Activated CD4-positive, alpha-beta T cell treated with anti-CD3 and anti-CD28 coated beads for 48 hours (primary cell): ENCODE measurements at places on chromosomes 5 and 9.

GRCh38 chr9:89603767-89604665, 796 bp upstream of the GADD45G start:
- DNase-seq = peak; percentile 56

GRCh38 chr5:171275841-171276544, 33.1 kb upstream of the TLX3 start:
- no peak for DNase-seq

DNA sequence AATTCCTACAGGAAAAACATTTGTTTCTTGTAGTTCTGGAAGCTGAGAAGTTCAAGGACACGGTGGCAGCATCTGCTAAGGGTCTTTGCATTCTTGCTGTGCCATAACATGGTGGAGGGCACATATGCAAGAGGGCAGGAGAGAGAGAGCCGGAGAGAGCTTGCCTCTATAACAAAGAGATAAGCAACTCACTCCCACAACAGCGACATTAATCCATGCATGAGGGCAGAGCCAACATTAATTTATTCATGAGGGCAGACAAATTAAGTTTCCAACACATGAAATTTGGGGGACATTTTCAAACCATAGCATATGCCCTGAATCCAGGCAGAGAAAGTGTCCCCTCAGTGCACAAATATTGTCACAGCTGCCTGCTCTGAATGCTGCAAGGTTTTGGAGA, 4.4 kb upstream of the GTF3C5 start:
- DNase-seq = no peak

- DNase-seq = no peak
Measured at GRCh38 chr9:121297389-121297788, 29.4 kb downstream of the GSN start.

DNA sequence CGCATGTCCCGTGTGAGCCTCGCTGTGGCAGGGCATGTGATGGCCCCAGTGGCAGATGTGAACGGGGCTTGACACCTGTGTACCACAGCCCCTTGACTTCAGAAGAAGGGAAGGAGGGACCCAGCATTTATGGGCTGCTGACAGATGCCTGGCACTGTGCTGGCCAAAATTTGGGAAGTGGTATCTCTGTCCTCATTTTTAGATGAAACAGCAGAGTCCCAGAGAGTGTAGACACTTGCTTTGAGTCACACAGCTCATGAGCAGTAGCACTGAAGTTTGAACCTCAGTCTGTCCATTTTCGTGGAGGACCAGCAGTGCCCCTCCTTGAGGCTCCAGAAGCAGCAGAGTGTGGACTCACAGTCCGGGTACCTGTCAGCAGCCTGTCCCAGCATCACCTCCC, 16.5 kb downstream of the NEK6 start:
- DNase-seq = no peak

GRCh38 chr9:121884057-121884541, 209.0 kb downstream of the TTLL11 start:
- no peak for DNase-seq

- no peak for DNase-seq
Measured at GRCh38 chr9:104900871-104901270, 27.1 kb downstream of the ABCA1 start.

GRCh38 chr9:121910491-121911040, 182.5 kb downstream of the TTLL11 start:
- no peak for DNase-seq

GRCh38 chr9:99867536-99867935, 38.9 kb upstream of the STX17 start:
- no peak for DNase-seq

DNA sequence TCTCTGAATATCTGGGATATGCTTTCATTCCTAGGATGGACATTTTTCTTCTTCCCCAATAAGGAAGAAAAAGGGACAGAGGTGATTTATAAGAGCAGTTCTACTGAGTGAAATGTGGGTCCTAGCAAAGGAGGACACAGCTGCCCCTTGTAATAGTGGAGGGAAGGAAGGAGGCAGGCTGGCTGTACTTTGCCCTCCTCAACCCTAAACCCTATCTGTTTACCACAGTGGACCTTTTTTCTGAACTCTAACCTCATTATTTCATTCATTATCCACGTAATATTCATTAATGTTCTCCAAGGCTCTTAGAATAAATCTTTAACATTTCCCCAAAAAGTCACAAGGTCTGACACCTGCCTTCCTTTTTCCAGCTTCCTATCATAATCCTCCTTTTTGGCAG, 37.8 kb downstream of the GHR start:
- no peak for DNase-seq

GRCh38 chr5:31614151-31615020, 24.5 kb upstream of the PDZD2 start:
- no peak for DNase-seq

DNA sequence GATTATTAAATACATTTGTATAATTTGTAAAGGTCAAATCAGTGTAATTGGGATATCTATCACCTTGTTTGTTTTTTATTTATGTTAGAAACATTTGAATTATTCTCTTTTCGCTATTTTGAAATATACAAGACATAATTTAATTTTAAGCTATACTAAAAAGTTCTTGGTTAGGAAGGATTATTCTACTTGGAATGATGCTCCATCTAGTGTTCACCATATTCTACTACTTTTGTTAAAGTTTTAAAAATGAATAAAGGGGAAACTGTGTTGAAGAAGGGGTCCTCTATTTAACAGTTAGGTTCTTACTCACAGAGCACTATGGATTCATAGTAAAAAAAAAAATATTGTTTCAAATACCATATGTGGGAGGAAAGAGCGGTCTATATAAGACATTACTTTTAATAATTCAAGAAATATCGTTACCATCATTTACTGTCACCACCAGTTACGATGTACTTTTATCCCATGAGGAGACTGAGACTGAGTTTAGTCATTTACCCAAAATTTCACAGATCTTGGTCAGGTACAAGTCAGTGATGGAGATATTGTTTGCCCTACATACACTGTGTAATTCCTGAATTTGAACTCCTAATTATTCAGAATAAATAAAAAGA, 6.3 kb upstream of the STOM start:
- no peak for DNase-seq

DNA sequence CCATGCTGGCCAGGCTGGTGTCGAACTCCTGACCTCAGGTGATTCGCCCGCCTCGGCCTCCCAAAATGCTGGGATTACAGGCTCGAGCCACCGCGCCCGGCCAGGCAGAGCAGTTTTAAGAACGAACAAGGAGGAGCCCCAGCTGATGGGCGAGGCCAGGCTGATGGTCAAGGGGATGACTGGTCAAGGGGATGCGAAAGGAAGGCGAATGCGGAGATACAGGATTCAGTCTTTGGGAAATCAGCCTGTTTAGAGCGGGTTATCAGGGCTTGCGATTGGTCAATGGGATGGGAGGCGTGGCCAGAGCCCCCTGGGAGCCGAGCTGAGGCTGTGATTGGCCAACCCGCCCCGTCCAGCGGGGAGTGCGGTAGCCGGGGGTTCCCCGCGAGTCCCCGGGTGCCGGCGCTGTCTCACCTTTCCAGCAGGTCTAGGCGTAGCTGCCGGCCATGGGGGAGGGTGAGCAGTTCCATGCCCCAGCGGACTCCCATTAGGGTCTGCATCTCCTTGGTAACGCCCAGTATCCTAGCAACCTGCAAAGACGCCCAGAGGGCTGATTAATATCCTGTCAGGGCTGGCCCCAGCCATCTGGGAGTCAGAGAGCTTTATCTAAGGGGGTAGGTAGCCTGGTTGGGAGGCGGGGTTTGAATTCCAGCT, 7.5 kb upstream of the TOR2A start:
- no peak for DNase-seq

DNA sequence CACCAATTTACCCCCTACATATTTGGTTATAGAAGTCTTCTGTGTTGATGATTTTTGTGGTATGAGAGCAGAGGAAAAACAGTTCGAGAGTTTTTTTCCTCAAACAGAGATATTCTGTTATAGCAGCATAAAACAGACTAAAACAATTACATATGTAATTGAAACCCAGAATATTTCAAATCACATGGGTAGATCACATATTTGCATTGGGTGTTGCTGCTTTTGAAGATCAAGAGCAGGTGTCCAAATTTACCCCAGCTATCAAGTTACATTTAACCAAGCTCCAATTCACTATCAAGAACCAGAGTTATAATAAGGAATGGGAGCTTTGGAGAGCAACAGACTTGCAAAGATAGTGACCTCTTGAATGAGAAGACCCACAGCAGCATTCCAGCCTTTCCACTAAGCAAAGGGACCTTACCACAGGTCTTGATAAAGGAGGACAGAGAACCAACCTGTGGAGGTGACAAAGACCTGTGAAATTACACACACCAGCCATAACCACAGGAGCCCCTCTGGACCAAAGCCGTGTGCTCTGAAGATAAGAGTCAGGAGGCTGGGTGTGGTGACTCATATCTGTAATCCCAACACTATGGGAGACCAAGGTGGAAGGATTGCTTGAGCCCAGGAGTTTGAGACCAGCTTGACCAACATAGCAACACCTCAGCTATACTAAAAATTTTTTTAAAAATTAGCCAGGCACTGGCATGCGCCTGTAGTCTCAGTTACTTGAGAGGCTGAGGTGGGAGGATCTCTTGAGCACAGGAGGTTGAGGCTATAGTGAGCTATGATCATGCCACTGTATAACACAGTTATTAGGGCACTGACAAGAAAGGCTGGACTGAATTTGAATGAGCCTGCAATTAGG, 4.0 kb upstream of the CCL28 start:
- DNase-seq = no peak

DNA sequence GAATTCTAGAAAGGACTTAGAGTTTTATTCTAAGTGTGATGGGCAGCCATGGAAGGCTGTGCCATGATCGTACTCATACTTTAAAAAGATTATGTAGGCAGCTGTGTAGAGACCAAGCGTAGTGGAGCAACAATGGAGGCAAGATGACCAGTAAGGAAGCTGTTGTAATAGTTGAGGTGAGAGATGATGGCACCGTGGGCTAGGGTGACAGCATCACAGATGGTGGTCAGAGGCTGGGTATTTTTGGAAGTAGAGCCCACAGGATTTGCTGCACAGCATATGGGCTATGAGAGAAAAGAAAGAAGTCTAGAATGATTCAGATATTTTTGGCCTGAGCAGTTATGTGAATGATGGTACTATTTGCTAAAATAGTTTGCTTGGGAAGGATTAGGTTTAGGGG, 7.7 kb downstream of the ARHGAP26 start:
- no peak for DNase-seq

DNA sequence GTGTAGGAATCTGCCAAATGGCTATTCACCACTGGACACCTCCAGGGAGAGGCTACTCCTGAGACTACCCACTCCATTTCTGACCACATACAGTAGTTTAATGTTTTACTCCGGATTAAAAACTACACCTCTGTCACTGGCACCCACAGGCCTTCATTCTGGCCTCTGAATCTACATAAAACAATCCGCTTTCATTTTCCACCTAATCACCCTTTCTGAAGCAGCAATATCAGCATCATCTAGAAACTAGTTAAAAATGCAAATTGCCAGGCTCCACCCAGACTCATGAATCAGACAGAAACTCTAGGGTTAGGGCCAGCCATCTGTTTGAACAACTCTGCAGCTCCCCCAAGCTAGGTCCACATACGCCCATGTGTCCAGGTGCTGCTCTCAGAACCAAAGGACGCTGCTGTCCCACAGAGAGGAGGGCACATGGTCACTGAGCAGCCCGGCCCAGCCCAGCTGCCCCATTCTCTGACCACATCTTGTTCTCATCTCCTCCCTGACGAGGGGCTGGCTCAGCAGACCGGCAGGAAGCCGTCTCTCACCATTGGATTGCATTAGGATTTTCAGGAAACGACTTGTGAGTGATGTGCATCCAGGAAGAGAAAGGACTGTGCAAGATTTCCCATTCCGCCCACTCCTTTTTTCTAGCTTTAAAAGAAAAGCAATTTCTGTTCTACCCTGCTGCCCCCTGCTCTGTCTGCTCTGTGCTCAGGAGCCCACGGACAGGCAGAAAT, 34.7 kb downstream of the ADAM19 start:
- peak; percentile 57 for DNase-seq

- DNase-seq = no peak
Measured at GRCh38 chr9:115088860-115089259, 29.1 kb downstream of the TNC start.

DNA sequence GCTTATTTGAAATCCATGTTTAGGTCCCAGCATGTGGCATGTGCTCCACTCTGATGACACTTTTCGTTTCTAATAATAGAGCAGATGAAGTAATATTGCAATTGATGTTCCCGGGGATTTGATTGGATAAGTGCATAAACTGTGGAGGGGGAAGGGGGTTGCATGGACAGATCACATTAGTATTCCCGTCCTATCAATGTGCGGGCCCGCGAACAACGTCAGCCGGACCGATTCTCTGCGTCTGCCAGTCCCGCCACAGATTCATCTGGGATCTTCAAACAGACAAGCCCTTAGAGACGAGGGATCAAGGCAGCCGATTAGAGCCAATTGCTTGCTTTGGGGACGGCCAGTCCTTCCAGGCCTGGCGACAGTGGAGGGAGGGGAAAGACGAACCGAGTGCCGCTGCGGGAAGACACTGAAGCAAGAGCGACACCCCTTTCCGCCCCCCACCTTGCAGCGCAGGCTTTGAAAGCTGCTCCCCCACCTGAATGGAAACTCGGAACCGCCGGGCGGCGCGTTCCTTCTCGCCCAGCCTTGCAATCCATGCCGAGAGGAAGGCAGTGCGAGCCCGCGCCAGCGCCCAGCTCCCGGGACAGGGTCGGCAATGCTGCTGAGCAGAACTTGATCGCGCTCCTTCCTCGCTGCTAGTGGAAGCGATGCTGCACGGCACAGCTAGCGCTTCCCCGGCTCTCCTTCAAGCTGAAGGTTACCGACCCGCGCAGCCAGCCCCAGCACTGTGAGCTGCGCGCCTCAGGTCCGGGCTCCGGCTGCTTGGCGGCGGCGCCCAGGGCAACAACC, at the start of gene RGS7BP:
Gene RGS7BP, plus strand, starts transcription at position 247 of the 798 bp plus-strand sequence. CDS start 610 bp downstream, outside the sequence.
- peak; percentile 8 for DNase-seq

GRCh38 chr9:128528445-128529160, 23.8 kb upstream of the SPTAN1 start:
- DNase-seq = no peak

DNA sequence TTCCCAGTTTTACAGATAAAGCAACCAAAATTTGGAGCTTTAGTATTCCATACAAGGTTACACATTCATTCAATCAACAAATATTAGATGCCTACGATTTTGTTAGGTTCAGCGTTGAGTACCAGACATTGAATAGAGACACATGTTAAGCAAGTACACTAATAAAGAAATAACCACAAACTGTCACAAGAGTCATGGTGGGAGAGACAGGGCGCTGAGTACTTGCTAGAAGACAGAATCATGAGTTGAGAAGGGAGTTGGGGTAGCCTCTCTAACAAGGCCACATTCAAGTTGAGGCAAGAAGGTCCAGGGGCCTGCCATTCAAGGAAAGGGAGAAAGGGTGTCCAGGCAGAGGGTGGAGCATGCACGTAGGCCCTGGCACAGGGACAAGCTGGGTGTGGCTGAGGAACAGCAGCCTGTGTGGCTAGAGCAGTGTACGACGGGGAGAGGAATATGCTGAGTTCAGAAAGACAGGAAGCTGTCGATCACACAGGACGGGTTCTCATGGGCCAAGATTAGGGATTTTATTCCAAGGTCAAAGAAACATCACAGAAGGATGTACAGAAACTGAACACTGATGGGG, 17.0 kb downstream of the CDK5RAP2 start:
- no peak for DNase-seq

DNA sequence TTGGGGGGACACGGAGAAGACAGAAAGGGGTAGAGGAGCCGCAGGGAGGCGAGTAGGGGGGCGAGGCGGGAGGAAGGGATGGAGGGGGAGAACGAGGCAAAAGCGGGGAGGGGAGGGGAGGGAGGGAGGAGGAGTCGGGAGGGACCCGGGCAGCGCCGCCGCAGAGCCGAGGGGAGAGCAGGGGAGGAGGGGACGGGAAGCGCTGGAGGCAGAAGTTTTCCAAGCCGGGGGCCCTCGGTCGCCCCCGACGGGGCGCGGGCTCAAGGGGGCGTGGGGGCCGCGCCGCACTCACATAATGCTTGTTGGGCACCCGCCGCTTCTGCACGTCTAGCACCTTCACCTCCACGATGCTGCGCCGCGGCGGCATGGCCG, 353 bp downstream of the SH3PXD2B start:
- no peak for DNase-seq
